ENCODE measurements at places on chromosomes 4 and X.

DNA sequence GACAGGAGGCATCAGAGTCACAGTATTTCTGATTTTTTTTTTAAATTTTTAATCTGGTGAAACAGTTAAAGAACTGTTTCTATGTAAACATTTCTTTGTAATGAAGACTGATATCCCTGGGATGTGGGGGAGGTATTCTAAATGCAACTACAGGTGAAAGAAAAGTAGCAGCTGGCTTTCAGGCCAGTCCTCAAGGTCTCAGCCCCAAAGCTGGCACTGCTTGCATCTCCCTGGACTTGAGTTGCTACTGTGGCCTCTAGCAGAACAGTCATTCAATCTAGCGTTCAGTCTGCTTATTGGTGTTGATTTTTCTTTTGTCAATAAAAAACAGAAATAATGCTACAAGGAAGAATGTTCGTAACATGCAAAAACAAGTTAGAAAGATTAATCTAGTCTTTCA lies 4.9 kb downstream of the MBNL3 start:
- DNase-seq: no peak

DNA sequence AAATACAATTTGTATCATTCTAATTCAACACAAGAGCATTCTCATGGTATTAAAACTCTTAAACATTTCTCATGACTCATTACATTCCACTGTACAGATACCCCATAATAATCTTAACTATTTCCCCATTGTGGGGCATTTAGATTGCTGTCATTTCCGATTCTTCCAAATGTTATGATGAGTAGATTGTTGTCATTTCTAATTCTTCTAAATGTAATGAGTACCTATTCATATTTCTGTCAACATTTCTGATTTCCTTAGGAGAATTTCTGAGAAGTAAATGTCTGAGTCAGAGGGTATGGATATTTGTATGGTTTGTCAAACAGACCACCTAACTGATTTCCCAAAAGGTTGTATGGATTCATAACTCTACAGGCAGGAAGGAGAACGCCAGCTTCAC lies 8.3 kb downstream of the S100G start:
- no peak for DNase-seq

DNA sequence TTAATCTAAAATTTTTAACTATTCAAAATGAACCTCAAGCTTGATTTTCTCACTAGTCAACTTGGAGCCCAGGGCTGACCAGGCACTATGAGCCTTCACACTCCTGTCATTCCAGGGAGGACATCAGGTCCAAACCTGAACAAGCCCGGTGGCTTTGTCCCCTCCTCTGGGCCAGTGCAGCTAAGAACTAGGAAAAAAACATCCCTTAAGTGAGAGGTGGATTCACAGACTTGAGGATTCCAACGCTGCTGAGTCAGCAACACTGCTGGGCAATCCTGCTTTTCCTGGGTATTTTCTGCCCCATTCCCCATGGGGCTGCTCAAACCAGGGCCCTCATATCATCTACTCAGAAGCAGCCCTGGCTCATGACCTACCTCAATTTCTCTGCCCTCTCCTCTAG lies 4.0 kb downstream of the RNF212 start:
- no peak for DNase-seq

- no peak for DNase-seq
Observed at GRCh38 chr4:111946800-111947199, 198.5 kb upstream of the FAM241A start.

DNA sequence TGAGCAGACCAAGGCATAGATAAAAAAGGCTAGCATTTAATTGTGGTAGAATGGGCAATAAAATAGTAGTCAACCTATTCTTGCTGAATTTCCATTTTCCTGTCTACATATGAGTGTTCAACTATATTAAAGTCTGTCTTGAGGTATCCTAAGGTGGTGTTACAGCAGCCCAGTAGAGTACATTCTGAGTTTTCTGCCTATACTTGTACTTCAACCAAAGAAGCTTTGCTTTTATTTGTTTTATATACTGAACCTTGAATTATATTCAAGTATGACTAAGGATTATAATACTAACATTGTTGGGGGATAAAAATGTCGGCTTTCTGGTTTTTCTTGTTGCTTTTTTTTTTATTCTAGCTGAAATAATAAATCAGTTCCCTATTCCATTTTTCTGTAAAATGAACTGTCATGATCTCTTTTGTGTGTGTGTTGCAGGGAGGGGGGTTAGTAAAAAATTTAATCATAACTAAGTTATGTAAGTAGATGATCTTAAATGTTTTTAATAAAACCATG lies 106.7 kb downstream of the PDLIM5 start:
- no peak for DNase-seq

GRCh38 chrX:133939655-133940302 lies 45.6 kb downstream of the GPC3 start:
- DNase-seq: no peak

DNA sequence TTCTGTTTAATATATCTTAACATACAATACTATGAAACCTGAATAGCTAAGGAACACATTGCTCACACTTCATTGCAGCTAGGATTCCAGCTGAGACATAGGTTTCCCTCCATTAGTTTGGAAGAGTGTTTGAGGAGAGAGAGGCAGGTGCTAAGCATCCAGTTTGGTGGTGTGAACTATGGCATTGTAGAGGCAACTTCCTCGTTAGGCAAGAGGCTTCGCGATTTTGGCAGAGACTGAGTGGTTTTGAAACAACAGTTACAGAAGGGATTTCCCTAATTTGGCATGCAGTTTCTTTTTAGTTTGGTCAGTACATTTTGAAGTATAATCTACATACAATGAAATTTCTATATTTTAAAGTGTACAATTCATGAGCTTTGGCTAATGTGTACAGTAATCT lies 117.1 kb upstream of the BMP3 start:
- no peak for DNase-seq

DNA sequence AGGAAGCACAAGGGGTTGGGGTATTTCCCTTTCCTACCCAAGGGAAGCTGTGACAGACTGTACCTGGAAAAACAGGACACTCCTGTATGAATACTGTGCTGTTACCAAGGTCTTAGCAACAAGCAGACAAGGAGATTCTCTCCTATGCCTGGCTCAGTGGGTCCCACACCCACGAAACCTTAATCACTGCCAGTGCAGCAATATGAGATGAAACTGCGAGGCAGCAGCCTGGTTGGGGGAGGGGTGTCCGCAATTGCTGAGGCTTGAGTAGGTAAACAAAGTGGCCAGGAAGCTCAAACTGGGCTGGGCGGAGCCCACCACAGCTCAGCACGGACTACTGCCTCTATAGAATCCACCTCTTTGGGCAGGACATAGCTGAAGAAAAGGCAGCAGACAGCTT lies 197.7 kb downstream of the INPP4B start:
- DNase-seq: no peak

DNA sequence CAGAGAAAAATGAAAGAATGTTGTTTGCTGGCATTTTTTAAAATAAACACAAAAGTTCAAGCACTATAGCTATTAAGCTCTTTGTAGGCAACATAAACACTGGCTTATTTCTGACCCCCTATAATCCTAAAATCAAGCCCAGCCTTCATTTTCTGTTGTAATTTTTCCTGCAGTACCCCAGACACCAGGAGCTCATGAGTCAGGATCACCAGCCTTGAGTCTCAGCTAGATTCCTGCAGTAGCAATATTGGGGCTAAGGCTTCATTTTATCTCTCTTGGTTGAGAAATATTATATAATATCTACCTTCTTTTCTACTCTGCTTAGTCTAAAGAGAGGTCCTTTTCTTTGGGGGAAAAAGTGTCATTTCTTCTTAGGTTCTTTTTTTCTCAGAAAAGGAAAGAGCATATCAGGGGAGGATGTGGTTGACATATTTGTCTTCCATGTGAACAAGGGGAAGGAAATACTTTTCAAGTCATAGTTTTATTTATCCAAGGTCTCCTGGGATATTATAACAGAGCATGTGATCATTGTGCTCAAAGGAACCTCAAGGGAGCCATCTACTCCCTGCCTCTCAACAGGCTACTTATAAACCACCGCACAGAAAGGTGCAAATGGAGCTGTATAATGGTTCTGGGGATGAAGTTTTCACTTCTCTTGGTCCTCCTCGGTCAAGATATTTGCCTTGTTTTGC lies 678.3 kb upstream of the NR3C2 start:
- DNase-seq: no peak
